ENCODE measurements at places on chromosomes 4 and X.

DNA sequence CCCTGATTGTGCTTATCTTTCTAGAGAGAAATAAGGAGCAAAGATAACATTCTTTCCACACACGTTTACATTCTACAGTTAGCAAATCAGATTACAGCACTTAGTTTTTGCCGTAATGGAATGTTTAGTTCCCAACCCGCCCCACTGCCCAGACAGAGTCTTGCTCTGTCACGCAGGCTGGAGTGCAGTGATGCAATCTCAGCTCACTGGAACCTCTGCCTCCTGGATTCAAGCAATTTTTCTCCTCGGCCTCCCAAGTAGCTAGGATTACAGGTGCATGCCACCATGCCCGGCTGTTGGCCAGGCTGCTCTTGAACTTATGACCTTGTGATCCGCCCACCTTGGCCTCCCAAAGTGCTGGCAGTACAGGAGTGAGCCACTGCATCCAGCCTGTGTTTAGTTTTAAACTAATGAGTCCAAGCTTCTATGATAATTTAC is 8.4 kb upstream of the PRPS1 start:
- DNase-seq: no peak

DNA sequence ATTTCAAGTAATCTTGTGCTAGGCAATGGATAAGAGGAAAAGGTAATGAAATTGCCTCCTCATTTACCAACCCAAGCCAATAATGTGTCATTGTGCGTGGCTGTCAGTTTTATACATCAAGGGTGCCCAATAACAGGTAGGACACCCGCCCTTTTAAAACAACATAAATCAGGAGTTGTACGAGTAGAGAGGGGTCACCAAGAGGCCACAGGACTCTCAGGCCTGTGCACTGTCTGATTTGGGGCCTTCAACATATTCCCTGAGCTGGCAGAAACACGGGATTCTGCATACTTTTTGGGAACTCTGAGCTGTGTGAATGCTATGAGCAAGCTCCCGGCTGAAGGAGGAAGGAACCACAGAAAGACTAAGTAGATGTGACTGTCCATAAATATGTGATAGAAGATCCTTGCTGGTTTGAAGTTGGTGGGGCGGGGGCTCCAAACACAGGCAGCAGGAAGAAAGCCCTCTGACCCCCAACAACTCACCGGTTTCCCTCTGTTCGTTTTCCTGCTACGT is 82.7 kb upstream of the MAML3 start:
- DNase-seq: no peak

DNA sequence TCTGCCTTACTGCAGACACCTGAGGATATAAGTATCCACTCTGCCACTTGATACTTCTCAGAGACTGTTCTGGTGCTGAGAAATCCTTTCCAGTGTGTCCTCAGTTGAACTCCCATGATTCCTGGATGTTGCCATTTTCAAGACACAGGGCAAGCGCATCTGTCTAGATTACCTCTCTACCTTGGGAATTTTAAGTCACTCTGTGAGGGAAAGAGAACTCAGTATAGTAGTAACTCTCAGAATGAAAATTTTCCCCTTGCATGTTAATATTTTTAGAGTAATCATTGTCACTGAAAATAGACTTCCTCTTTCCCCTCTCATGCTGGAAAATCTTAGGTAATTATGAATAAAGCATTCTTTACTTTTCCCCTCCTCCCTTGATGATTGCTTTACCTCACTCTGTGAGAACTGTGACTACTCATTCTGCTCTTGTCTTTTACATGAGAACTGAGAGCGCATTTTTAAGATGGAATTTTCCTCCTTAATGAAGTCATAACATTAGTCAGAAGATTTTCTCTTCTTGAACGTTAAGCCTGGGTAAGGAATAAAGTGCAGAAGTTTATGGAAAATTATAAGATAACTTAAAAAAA is 45.0 kb downstream of the TET2 start:
- DNase-seq: no peak

DNA sequence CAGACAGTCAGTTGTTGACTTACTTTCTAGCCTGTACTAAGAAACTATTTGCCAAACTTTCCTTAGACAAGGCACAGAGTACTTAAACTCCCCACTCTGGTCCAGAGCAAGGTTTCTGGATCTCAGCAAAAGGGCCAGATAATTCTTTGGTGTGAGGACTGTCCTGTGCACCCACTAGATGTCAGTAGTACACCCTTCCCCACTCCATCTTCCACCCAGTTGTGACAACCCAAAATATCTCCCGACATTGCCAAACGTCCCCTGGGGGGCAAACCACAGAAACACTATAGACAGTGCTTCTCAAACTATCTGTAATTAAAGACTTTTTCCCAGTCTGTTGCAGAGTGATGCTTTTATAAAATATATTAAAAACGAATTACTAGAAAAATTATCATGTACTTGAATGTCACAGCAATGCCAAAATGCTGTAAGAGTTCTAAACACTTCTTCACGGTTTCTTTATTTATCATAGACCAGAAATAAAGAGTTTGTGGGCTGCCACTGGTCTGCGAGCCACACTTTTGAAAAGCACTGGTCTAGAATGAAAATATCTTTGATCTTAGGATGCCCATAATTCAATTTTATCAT is 203.5 kb downstream of the PRDM5 start:
- no peak for DNase-seq

DNA sequence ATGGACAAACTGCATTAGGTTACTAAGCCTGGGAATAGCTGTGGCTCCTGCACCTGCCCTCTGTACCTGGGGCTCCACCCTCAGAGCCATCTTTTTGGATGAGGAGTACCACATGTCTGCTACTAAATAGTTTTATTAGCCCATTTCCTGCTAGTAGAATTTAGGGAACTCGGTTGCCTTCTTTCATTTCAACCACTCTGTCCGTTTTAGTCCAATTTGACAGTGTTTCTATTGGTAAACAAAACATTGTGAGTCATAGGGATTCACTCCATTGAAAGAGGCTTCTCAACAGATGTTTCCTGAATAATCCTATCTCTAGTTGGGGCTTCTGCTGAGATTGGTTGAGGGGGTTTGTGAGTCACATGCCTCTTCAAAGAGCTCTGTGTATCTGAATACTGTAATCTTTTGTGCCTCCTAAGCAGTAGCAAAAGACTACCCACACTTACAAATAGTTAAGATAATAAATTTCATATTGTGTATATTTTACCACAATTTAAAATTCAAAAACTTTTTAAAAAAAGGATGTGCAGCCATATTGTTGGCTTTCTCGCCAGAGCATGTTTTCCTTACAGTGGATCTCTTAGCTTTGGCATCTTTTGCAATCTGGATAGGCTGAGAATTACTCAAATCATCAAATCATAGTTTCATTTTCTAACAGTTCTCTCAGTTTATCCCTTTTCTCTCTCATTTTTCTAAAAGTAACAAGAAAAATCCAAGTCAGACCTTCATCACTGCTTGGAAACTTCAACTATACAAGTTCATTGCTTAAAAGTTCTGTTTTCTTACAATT is 9.9 kb downstream of the FAM200B start:
- no peak for DNase-seq

GRCh38 chr4:15349531-15349935 is 78.3 kb upstream of the C1QTNF7 start:
- DNase-seq: no peak

- DNase-seq: no peak
These were observed 17.6 kb downstream of the OTUD6A start for GRCh38 chrX:70079870-70080269.

- DNase-seq: no peak
These were observed 247.0 kb downstream of the BANK1 start for GRCh38 chr4:102037566-102037965.

DNA sequence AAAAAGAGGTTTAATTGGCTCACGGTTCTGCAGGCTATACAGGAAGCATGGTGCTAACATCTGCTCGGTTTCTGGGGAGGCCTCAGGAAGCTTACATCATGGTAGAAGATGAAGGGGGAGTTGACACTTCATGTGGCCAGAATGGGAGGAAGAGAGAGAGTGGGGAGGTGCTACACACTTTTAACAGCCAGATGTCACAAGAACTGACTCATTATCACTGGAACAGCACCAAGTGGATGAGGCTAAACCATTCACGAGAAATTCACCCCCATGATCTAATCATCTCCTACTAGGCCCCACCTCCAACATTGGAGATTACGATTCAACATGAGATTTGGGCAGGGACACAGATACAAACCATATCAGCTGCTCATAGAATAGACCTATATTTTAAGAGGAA is 255.8 kb downstream of the OPHN1 start:
- DNase-seq: no peak

DNA sequence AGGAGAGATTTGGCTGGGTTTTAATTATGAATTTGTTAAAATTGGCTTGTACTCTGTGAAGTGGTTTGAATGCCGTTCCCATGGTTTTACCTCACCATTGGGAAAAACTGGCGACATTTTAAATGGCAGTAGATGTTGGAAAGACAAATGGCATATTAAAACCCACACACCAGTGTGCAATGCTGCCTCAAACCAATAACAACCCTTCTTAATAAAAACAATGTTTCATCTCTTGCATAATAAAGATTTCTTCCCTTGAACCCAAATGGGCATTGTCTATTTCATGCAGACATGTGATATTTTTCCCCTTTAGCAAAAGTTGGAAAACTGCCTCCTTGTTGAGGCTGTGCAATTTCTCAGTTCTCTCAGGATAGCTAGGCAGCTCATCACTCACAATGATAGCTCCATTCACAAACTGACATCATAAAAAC is 33.7 kb downstream of the GABRB1 start:
- no peak for DNase-seq

- DNase-seq: no peak
These were observed 23.2 kb upstream of the SMIM20 start for GRCh38 chr4:25890571-25891485.

- DNase-seq: no peak
These were observed 173.9 kb downstream of the GRIA3 start for GRCh38 chrX:123357941-123358340.

GRCh38 chr4:174520660-174521059 is 1.6 kb downstream of the HPGD start:
- DNase-seq: no peak

GRCh38 chr4:31237233-31237632 is 517.1 kb downstream of the PCDH7 start:
- DNase-seq: no peak

DNA sequence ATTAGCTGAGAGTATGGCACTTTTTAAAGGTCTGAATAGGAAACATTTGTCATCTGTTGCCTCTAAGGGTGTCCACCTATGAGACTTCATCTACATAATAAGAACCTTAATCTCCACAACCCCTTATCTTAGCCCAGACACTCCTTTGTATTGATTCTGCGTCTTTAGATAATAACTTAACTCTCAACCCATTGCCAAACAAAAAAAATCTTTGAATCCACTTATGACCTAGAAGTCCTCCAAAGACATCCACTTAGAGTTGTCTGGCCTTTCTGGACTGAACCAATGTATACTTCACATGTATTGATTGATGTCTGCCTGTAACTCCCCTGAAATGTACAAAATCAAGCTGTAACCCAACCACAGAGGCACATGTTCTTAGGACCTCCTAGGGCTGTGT is 66.0 kb upstream of the CHRNA9 start:
- no peak for DNase-seq

DNA sequence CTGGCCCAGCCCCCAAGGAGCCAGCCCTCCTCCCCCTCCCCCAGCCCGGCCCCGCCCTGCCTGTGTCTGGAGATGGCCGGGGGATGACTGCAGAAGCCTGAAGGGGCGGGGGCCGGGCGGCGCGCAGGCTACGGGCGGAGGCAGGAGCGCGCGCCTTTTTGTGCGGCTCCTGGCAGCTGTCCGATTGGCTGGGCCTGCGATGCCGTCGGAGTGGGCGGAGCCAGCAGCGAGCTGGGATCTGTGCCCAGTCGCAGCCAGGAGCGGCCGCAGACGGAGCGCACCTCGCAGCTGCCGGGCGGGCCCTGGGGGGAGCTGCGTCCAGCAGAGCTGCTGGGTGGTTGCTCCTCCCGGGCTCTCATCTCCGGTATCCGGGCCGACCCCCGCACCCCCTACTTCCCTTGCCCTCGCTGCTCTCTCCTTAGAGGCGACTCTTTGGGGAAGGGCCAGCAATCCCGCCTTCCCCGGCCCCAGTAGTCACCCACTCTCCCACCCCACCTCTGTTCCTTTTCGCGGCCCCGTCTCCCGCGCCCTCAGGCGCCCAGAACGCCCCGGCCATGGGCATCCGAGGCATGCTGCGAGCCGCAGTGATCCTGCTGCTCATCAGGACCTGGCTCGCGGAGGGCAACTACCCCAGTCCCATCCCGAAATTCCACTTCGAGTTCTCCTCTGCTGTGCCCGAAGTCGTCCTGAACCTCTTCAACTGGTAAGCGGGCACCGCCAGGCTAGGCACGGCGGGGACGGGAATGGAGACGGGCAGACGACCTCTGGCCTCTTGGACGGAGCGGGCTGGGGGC is at the start of gene GABRQ:
Gene GABRQ (plus strand): TSS at position 247 of the 794 bp plus-strand sequence. CDS start 308 bp downstream, at position 555.
- DNase-seq: no peak

- no peak for DNase-seq
These were observed 19.4 kb upstream of the KLHL8 start for GRCh38 chr4:87239821-87240220.

GRCh38 chrX:42131856-42132255 is 208.5 kb upstream of the CASK start:
- DNase-seq: no peak

DNA sequence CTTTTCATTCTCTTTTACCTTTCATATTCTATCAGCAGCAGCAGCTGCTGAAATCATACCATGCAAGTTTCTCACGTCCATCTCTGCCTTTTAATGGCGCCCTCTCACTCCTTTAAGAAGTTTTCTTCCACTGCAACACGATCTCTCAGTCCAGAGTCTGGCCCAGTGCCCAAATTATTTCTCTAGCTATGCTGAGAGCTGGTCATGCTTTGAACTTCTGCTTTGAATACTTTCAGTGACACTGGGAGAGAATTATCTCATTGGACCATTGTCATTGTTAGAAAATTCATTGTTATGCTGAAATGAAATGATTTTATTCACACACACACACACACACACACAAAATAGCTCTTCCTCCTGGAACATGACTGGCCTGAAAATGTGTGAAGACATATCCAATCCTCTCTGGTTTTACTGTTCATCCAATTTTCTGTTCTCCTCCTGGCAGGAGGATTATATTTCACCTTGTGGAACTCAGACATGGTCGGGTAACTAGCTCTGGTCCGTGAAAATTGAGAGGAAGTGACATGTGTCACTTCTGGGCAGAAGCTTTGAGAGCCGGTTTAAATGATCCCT is 1.3 kb upstream of the PDHA1 start:
- DNase-seq: no peak

GRCh38 chrX:84187533-84188319 is at the start of gene RPS6KA6:
RPS6KA6 (minus strand) TSS chrX:84188199; CDS start chrX:84187899, 300 bp downstream.
- DNase-seq: no peak

DNA sequence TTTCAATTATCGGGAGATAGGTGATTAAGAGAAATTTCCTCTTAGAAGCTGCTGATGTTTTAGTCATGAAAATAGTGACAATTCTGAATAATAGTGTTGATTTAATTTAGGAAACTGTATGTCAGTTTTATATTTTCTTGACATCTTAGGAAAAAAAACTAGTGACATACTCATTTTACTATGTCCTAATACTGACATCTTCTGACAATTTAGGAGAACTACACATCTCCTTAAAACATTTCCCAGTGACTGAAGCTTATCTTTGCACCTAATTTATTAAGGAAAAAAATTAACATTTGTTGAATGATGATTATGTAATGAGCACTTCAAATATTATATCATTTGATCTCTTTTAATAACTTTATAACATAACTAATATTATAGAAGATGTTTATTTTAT is 42.0 kb upstream of the RBMXL3 start:
- DNase-seq: no peak

GRCh38 chr4:8283161-8283560 is 13.6 kb downstream of the HTRA3 start:
- DNase-seq: no peak

GRCh38 chrX:124594017-124594651 is 247.8 kb downstream of the SH2D1A start:
- DNase-seq: no peak
